SK-MEL-5 (cell line): ENCODE measurements at places on chromosomes 7 and 10.

DNA sequence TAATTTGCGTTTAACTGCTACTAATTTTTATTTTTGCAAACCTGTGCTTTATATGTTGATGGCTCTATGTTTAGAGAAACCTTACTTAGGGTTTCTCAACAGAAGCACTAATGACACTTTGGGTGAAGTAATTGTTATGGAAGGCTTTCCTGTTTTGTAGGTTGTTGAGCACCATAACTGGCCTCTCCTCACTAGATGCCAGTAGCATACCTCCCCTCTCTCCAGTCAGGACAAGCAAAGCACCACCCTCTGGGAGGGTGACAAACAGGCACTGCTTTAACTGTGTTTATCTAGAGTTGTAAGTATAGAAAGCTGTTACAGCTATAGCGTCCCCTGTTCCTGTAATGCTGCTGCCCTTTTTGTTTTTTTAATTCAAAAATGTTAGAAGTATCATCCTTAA lies 60.9 kb downstream of the WAC start:
- DNase-seq, result no peak

DNA sequence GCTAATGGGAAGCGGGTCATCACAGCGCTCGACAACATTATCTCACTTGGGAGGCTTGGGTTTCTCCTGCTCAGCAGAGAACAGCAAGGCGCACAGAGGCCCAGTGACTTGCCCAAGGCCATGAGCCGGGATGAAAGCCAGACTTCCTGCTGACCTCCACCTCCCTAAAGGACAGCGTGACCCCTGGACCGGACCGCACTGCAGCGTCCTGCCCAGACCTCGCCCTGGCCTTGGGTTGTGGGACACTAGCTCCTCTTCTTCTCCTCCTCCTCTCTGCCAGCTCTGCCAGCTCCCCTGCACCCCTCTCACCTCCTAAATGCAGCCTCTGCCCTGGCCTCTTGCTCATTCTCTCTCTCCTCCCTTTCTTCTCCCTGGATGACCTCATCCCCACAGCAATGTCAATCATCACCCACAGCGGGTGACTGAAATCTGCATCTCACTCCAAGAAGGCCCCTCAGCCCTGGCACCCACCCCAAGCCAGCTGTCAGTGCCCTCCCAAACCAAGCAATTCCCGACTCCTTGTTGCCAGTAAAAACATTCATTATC lies 19.4 kb downstream of the SPOCK2 start:
- no peak for DNase-seq

GRCh38 chr10:76774987-76775603 lies 862.5 kb downstream of the KCNMA1 start:
- no peak for DNase-seq

- DNase-seq, result no peak
Measured at GRCh38 chr7:144384071-144384470, 19.4 kb downstream of the NOBOX start.

DNA sequence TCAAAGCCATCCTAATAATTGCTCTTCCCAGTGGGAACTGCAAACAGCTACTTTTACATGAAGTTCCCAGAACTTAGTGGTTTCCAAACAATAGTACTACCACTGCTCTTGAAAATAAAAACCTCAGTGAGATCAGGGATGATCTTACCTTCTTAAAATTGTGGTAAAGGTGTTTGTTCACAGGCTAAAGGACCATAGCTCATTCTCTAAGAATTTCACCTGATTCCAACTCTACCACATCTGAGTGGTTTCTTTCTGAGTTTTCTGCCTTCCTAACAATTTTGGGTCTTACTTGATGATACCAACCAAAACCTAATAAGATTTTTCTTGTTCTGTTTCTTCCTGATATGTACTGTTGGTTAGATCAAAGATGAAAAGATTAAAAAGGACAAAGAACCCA lies 45.6 kb upstream of the AGBL3 start:
- no peak for DNase-seq

DNA sequence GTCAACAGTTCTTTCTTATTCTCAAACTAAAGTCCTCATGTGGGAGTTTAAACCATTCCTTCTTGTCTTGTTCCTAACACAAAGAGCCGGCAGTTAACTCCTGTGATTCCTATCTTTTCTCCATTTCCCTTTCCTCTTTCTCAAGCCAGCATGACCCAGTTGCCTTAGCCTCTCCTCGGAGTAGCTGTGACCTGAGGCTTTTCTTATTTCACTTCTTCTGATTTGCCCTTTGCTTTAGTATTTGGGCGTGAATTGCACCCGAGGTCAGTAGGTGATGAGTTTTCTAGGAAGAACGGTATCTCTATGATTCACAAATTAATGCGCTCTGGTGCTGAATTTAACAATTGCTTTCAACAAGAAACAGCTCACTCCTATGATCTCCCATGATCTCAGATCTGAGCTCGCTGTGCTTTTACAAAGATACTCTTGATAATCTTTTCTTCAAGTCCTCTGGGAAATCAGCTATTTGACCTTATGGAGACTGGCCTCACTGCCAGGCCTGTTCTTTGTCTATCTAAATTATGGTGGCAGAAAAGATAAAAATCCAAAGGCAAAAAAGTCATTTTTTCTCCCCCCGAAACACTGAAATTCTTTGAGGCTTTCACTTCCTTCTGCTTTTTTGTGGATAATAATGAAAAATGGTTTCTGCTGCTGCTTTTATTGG lies 184.6 kb downstream of the JCAD start:
- peak; percentile 53 for DNase-seq

GRCh38 chr7:71133232-71133622 lies 1.3 kb downstream of the GALNT17 start:
- no peak for DNase-seq

DNA sequence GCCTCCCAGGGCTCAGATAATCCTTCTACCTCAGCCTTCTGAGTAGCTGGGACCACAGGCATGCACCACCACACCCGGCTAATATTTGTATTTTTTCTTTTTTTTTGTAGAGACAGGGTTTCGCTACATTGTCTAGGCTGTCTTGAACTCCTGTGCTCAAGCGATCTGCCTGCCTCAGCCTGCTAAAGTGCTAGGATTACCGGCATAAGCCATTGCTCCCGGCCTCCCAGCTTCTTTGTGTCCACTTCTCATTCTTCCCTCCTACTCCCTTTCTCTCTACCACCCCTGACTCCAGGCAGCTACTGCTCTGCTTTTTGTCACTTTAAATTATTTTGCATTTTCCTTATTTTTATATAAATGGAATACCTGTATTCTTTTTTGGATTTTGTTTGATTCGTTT lies 83.4 kb downstream of the PALS2 start:
- DNase-seq, result no peak
